ENCODE measurements at places on chromosomes 3 and 15.

- no peak for DNase-seq
Measured at GRCh38 chr3:62577153-62577552, 203.8 kb upstream of the FEZF2 start.

- DNase-seq = no peak
Measured at GRCh38 chr15:65388306-65389080, 10.7 kb upstream of the IGDCC3 start.

- peak; percentile 27 for DNase-seq
Measured at GRCh38 chr3:63774781-63775180, 44.3 kb upstream of the C3orf49 start.

DNA sequence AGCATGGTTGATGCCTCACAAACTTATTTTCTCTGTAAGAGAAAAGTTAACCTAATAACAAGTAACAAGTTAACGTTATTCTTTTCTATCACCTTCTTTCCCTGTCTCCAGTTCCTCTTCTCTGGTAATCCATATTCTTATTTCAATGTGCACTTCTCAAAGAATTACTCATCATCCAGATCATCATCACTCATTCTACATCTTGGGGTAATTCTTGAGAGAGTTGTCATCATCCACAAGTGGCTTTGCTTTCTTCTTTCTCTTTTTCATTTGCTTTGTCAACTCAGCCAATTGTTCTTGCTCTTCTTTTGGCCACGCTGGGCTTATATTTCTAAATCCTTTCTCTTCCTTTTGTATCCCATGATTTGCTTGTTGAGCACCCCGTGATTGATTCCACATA is 20.8 kb upstream of the RNF111 start:
- no peak for DNase-seq

- DNase-seq = no peak
Measured at GRCh38 chr3:45910892-45911291, 24.5 kb downstream of the CCR9 start.

DNA sequence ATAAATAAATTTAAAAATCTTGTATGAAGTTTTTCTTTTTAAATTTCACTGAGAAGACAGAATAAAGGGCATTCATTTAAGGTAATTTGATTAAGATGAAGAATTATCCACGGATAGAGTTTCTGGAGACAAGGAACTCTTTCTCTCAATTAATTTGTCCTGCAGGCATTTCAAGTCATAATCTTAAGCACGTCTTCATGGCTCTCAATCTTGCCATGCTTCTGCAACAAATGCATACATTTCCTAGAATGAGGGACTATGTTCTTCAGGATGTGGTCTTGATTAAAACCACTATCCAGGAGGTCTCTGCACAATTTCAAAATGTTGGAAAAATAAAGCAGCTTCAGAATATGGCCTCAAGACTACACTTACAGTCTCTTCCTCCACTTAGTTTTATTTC is 67.6 kb upstream of the LSAMP start:
- DNase-seq = no peak

DNA sequence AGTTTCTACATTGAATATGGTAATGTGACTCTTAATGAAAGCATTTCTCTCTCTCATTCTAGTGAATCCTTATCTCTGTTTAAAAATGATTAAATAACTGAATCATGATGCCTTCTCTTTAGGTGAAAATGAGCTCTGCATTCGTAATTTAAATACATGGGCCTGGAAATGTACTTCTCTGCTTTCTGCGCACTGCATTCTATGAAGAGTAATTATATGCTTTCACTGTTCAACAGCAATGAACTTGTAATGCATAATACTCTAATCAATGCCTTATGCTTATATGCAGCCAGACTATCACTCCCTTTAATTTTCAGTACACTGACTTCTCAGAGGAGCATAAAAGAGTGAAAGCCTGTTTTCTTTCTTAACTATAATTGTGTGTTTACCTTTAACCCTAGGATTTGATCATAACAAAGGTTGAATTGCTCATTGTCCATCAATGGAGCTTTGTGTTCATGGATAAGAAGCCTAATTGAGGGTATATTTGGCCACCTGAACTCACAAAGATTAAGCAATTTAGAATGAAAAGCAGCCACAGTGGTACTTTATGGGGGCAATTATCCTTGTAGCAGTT is 330.8 kb upstream of the PDZRN3 start:
- DNase-seq = no peak

DNA sequence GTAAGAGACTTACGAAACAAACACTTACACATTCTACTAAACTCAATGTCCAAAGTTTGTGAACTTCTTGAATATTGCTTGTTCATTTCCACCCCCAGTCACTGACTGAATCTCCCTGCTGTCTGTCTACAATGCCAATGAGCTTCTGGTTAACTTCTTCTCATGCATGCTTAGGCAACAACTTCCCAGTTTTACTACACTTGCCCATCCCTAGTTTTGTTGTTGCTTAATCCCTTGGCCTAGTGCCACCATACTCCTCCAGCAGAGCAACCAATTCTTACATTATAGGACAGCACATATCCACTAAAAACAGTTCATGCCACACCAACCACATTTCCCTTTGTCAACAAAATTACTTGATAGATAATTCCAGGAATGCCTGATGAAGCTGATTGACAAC is 40.9 kb upstream of the CCR2 start:
- peak; percentile 97 for DNase-seq

DNA sequence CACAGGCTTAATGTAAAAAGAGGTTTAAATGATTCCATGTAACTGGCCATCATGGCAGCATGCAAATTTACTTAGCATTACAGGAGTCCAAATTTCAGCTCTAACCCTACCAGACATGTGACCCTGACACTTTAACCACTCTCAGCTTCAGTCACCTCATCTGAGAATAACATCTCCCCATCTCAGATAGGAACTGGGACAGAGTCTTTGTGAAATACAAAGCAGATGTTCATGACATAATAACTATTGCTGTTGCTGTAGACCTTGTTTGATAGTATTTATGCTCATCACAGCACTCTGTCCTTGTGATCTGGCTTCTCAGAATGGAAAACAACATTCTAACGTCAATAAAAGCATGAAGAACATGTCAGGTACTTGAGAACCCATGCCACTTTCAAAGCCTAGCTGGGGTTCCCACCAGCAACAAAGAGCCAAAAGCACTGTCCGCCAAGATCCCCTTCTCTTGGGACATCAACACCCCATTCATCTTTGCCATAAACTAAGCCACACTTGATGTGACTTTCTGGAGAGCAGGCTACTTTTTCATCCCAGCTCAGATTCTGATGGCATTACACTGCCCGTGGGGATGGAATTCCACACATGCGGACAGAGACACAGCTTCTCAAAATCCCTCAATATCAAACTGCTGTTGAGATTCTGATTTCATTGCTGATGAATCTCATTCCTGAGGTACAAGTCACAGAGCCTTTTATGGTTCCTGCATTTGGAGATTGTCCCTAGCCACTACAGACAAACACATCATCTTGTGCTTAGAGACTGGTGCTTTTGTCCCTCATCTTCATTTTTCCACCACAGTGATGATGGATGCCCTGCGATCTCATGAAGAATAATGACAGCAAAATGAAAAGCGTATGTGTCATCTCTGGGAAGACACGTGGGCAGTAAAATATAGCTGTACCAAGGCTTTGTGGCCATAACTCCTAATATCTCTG is 202.7 kb downstream of the TNIK start:
- DNase-seq = no peak

DNA sequence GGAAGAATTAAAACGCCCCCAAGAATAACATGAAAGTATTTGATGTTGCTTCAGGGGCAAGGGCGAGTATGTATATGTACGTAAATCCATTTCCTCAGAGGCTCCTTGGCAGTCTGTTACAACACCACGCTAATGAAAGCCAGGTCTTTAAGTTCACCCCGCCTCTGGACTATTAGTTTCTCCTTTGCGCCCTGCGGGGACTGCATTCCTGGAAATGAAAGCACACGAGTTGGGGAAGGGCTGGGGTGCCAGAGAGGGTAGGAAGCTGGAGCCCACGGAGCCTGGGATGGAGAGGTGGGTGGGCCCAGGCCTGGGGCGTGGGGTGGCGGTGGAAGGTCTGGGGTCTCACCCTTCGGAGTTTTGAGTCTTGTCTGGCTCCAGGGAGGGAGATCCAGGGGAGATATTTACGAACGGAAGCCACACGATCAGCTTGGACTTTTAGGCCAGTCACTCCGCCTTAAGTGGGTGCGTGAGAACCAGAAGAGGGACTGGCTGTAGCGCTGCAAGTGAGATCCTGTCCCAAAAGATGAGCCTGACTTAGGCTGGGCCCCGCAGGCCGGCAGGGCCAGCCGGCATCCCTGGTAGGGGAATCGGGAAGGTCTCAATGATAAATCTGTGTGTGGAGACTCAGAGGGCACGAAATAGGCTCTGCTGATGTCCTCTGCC is 1.6 kb upstream of the PLCL2 start:
- DNase-seq = peak; percentile 67

DNA sequence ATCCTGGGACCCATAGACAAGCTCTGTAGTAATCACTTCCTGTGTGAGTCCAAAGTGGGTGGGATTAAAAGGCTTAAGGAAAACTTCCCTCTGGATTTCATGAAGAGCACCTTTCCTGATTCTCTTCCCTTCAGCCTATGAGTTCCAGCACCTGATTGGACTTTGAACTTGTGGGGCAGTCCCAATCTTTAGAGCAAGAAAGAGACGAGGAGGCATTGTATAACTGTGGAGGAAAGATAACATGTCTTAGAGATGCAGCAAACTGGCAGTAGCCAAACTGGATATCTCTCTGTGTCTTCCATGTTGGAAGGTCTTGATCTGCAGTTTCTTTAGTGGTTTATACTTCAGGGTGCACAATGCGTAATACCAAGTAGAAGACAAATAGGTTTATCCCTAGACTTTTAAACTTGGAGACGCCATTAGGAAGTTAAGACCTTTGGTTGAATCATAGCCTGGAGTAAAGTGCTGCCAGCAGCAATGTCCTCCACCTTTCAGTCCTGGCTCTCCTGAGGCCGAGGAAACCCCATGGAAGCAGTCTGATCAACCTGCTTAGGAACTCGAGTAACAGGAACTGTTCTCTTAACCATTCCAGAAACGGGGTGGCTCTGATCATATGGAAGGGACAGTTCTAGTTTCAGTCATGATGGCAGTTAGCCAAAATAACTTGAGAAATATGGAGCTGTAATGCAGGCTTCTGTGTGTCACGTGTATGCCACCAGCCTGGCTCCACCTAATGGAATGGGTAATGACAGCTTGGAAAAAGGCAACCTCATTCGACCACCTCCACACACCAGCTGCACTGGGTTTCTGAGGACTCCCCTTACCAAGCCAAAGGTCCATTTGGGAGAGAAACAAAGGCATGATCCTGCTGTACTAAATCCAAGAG is 4.7 kb downstream of the EIF1B start:
- DNase-seq = peak; percentile 51

- DNase-seq = no peak
Measured at GRCh38 chr3:119825820-119826219, 43.9 kb downstream of the NR1I2 start.
